ENCODE measurements at places on chromosomes 5 and 9. TPM values are rescaled to one million over a fixed set of nuclear protein-coding genes. Genes with fewer than 3 reads are reported as not detected.

BSPRY gene
- polyA plus RNA-seq = 8.8 TPM

SLC12A2 gene
- polyA plus RNA-seq = 49.7 TPM

BARHL1 gene
- polyA plus RNA-seq = not detected

FBXL7 gene
- polyA plus RNA-seq = 23.9 TPM

PPP1R26 gene
- 29.7 TPM for polyA plus RNA-seq

TXNDC8 gene
- polyA plus RNA-seq = not detected

SPDL1 gene
- polyA plus RNA-seq = 43.8 TPM

HTR4 gene
- not detected for polyA plus RNA-seq

STPG3 gene
- polyA plus RNA-seq = 4.2 TPM

CDX1 gene
- polyA plus RNA-seq = 0.75 TPM

OR1J2 gene
- not detected for polyA plus RNA-seq

ISCA1 gene
- polyA plus RNA-seq = 51.0 TPM

- DNase-seq = no peak
Measured at GRCh38 chr9:104860263-104860662, 67.7 kb downstream of the ABCA1 start.

DNA sequence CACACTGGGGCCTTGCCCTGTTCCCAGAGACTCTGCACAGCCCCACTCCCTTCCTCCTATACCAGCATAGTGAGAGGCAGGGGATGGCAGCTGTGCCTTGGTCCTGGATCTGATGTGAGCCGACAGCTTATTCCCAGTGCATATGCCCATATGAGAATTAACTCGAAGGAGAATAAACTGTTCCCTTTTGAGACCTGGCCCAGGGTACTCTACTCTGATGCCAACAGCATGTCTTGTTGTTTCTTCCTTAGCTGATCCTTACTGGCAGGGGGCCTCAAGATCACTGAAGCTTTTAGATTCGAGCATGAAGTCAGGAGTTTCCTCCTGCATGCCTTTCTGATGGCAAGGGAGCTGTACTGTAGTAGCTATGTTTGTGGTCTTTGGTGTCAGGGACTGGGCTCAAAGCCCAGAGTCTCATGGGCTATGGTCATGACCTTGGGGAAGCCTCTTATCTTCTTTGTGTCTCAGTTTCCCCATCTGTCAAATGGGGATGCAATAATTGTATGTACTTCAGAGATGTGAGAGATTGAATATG, 57.1 kb downstream of the DOCK2 start:
- no peak for DNase-seq

GRCh38 chr9:127634698-127635097, 22.6 kb downstream of the STXBP1 start:
- DNase-seq = no peak

- no peak for DNase-seq
Measured at GRCh38 chr9:74861773-74862474, 25.8 kb downstream of the TRPM6 start.

GRCh38 chr9:6029604-6030274, 14.3 kb upstream of the RANBP6 start:
- no peak for DNase-seq

DNA sequence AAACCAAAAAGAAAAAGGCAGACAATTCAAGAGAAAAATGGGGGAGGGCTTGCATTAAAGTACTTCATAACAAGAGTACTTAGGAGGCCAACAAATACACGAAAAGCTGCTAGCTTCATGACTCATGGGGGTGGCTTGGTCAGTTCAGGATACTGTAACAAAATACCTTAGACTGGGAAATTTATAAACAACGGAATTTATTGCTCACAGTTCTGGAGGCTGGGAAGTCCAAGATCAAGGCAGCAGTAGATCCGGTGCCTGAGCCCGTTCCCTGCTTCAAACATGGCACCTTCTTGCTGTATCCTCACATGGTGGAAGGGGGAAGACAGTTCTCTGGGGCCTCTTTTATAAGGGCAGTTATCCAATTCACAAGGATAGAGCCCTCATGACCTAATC, 111.4 kb downstream of the C9orf50 start:
- DNase-seq = no peak

- DNase-seq = no peak
Measured at GRCh38 chr5:88815050-88815789, 67.8 kb downstream of the MEF2C start.

- DNase-seq = no peak
Measured at GRCh38 chr5:15137414-15137813, 265.8 kb upstream of the ANKH start.

DNA sequence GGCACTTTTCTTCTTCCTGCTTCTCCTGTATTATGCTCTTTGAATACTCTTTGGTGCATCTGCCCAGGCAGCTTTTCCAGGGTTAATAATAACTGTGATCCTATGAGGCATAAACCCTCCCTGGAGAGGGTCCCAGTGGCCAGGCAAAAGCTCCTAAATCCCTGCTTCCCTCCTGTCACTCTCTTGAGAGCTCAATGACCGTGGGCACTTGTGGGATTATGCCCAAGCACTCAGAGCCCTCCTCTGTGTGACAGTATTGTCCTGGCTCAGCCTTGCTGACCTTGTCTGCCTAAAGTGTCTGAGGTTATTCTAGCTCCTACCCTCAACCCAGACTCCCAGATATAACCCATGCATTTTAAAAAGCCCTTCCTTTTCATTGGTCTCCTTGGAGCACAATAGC, 51.9 kb downstream of the GALNT10 start:
- DNase-seq = no peak

DNA sequence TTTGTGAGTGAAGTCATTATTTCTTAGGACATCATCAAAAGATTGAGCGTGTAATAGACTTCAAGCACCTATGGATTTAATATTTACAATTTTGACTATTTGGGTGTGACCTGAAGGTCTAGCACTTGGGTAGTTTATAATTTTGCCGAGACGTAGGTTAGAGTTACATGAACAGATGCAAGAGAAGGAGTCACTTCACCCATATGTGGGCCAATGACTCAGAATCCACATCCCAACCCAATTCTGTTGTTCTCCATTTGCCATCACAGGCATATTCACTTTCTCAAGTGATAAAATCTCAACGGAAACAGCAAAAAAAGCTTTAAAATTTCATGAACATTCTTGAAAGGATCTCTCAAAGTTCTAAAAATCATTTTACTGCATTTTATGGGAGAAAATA, 12.1 kb upstream of the ERAP1 start:
- DNase-seq = no peak

GRCh38 chr9:116558035-116558434, 129.1 kb upstream of the TRIM32 start:
- no peak for DNase-seq

DNA sequence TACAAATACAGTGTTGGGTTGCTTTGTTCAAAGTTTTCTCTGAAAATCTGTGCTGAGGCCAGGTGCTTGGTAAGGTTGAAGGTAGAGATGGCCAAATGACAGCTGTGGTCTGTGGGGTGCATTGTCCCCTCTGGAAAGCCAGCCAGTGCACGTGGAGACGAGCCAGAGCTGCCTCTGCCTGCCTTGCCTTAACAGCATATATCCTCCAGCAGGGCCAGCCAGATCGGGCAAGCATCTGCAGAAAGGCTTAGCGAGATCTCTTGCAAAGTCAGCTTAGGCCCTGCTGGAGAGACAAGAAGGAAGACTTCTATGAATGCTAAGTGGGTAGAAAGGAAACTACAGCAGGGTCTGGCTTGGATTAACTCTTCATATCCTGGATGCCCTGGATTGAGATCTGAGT, 49.5 kb downstream of the GRIA1 start:
- no peak for DNase-seq

- DNase-seq = peak; percentile 49
Measured at GRCh38 chr9:33852216-33852826, 35.4 kb downstream of the UBE2R2 start.

GRCh38 chr9:83649515-83649914, 26.6 kb downstream of the IDNK start:
- no peak for DNase-seq

- no peak for DNase-seq
Measured at GRCh38 chr5:16412556-16412955, 53.0 kb downstream of the ZNF622 start.

DNA sequence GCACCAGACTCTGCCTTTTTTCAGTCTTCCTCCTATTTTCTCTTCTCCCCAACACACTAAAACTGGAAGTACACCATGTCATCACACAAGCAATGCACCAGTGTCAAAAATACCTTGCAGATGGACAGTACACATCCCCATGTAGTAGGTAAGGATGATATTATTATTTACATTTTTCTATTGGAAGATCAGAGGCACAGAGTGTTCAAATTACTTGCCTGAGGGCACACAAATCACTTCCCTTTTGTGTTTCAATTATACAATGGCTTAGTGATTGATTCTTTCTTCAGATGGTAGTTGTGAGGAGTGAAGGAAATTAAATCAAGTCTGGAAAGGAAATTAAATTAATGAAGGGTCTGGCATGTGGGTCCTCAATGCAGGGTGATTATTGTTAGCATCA, 39.6 kb downstream of the CTSL start:
- no peak for DNase-seq

- DNase-seq = no peak
Measured at GRCh38 chr5:127830157-127830556, 127.0 kb downstream of the CCDC192 start.

GRCh38 chr5:129245489-129245888, 150.9 kb downstream of the ISOC1 start:
- DNase-seq = no peak

- DNase-seq = no peak
Measured at GRCh38 chr5:126732716-126733115, 44.2 kb upstream of the LMNB1 start.

DNA sequence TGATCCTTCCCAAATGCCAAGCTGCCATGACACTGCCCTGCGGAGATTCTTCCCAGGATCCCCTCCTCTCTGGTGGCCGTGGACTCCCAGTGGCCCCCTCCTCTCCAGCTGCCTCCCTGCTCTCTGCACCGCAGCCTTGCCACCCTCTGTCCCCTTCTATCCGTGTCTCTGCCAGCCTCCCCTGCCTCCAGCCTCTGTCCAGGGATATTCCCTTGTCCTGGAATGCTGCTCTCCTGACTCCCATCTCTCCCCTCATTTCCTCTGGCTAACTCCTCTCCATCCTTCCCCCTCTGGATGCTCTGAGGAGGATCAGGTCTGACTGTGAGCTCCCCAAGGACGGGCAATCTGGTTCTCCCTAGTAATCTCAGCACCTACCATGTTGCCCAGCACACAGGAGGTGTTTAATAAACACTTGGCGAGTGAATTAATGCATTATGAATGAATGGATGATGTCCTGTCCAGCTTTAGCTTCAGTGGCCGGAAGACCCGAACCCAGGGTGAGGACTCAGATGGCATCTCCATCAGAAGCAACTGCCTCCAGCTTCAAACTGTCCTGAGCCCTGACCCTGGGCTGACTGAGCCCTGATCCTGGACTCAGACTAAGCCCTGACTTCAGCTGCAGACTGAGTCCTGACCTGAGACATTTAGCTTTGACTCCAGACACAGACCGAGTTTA, 7.5 kb upstream of the CRB2 start:
- no peak for DNase-seq

DNA sequence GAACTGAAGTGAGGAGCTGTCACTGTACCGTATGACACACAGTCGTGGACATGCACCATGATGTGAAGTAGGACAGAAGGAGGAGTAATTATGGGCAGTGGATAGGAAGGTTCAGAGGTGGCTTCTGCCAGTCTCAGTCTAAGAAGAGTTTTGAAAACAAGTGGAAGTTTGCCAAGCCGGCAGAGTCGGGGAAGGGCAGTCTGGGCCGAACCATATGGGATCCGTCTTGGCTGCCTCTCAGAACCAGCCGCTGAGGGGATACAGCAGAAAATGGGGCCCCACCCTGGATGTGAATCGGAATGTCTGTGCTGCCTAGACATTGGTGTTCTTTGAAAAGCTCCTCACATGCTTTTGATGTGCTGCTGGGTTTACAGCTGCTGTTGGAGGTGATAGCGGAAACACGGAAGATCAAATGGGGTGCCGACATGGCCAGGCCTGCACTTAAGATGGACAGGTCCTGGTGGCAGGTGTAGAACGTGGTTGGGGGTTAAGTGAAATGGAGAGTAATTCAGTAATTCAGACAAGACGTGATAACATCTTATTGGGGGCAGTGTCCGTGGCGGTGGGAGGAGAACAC, 11.2 kb downstream of the SNX18 start:
- no peak for DNase-seq

- DNase-seq = no peak
Measured at GRCh38 chr5:151459680-151460324, 12.4 kb downstream of the SLC36A1 start.

- DNase-seq = no peak
Measured at GRCh38 chr9:135851748-135852147, 55.6 kb downstream of the CAMSAP1 start.

DNA sequence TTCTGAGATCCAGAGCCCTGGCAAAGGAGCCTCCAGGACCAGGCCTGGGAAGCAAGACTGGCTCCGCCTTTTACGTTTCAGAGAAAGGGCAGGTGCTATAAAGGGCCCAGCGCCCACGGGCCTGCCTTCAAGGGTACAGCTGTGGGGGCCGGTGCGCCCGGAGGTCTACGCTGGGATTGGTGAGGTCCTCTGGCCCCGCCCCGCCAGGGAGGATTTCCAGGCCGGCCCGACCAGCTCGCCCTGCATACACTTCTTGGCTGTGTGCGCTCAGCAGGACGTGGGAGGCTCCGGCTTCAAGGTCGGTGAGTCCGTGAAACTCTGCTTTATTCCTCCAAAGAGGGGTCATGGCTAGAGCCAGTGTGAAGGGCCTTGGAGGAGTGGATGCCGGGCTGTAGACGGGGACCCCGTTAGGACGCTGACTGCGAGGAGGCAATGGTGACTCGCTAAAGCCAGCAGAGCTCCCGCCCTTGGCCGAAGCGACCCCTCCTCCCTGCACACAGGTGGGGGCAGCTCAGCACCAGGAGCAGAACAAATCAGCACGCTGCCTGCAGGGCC, at the start of gene CKMT2:
CKMT2 (plus strand) TSS at position 243 of the 555 bp plus-strand sequence. CDS start 17,811 bp downstream, outside the sequence.
- peak; percentile 43 for DNase-seq

DNA sequence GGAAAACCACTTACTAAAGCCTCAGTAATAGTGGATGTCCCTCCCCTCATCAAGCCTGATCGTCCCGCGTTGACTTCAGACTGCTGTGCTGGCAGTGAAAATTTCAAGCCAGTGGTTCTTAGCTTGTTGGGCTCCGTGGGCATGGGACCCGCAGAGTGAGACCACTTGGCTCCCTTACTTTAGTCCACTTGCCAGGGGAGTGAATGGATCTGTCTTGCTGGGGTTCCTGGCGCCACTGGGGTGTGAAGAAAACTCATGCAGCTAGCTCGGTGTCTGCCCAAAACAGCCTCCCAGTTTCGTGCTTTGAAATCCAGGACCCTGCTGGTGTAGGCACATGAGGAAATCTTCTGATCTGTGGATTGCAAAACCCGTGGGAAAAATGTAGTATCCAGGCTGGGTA, 480.0 kb upstream of the IZUMO3 start:
- DNase-seq = no peak

- no peak for DNase-seq
Measured at GRCh38 chr9:102225841-102226441, 487.5 kb upstream of the GRIN3A start.

GRCh38 chr9:37784291-37784615, 611 bp downstream of the EXOSC3 start:
- DNase-seq = no peak

- DNase-seq = no peak
Measured at GRCh38 chr5:31781772-31782171, 142.8 kb downstream of the PDZD2 start.

DNA sequence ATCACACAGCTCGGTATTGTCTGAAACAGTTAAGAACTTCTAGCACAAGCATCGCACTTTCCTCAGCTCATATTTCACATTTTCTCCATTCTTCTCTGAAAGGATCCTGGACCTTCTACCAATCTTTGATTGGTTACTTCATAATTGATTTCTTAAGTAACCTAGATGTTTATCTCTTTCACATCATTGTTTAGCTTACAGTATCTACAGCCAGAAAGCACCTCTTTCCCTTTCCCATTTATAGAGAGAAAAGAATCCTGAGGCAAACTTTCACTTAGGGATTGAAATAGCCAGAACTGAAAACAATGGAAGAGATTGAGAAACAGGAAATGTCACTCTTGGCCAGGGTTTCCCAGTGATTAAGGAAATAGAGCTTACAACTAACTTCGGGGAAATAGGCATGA, 2.5 kb downstream of the IL33 start:
- no peak for DNase-seq
